ENCODE measurements at places on chromosomes 7 and 10. TPM values are rescaled to one million over a fixed set of nuclear protein-coding genes. Genes with fewer than 3 reads are reported as not detected.
A peak's percentile ranks its signal among the peaks of the same experiment; 100 is the strongest.

The CLRN3 gene
- not detected for total RNA-seq

The SERPINE1 gene
- 21.3 TPM for total RNA-seq

The NKX1-2 gene
- not detected for total RNA-seq

The NEUROG3 gene
- not detected for total RNA-seq

The TMEM72 gene
- not detected for total RNA-seq

DNA sequence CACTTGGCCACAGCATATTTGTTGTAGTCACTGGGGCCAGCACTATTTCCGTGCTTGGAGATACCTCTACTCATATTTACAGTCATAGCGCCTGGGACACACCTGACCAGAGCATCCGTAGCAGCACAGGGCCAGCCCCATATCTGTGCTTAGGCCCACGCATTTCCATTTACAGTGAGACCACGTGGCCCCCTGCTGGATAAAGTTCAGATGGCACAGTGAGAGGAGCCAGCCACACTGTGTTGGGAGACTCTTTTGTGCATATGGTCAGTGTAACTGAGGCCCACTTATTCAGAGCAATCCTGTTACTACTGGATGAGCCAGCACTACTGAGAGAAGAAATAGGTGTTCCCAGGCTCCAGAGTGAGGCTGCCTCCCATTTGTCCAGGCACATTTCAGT is 455.3 kb downstream of the REEP3 start:
- H3K27ac ChIP-seq: no peak overlapping the region
- H3K27me3 ChIP-seq: no peaks in the 10 kb centered on the region
- H3K4me3 ChIP-seq: no peak overlapping the region
- no peaks in the 10 kb centered on the region for H3K4me1 ChIP-seq
- DNase-seq: no peak

DNA sequence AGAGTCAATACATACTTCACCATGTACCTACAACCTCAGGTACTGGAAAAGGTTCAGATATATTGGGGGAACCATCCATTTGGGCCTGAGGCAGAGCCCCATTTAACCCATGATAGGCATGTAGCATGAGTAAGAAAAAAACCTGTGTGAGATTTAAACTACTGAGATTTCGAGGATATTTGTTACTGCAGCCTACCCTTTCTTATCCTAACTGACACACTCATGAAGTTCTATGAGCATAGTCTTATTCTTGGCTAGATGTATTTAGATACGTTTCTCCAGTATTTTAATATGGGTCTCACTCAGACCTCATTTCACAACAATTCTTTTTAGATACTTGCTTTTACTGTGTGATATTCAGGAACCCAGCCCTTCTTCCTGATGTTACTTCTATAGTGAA is 39.3 kb downstream of the GHRHR start:
- H3K27me3 ChIP-seq: no peaks in the 10 kb centered on the region
- H3K4me3 ChIP-seq: no peak overlapping the region
- no peak for DNase-seq
- H3K4me1 ChIP-seq: no peaks in the 10 kb centered on the region
- H3K36me3 ChIP-seq: no peaks in the 10 kb centered on the region

DNA sequence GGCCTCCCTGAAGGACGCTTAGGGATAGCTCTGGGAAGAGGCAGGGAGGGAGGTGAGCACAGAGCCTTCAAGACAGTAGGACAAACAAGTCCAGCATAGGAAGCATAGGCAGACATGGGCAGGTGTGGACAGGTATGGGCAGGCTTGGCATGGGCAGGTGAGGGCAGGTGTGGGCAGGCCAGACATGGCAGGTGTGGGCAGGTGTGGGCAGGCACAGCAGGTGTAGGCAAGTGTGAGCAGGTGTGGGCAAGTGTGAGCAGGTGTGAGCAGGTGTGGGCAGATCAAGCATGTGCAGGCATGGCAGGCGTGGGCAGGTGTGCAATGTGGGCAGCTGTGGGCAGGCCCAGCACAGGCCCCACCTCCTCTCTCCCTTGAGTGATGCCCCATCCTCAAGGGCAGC is 148.8 kb upstream of the ZMIZ1 start:
- H3K4me3 ChIP-seq: no peak overlapping the region
- no peaks in the 10 kb centered on the region for H3K27me3 ChIP-seq
- no peaks in the 10 kb centered on the region for H3K36me3 ChIP-seq
- no peak for DNase-seq

GRCh38 chr10:88794731-88795130 is 7.8 kb upstream of the LIPM start:
- no peaks in the 10 kb centered on the region for H3K36me3 ChIP-seq
- no peaks in the 10 kb centered on the region for H3K27me3 ChIP-seq
- no peak overlapping the region for H3K27ac ChIP-seq

GRCh38 chr10:124204726-124205125 is 111.3 kb upstream of the CHST15 start:
- no peaks in the 10 kb centered on the region for H3K36me3 ChIP-seq
- H3K27me3 ChIP-seq: no peaks in the 10 kb centered on the region
- no peaks in the 10 kb centered on the region for H3K4me1 ChIP-seq
- DNase-seq: no peak
- no peak overlapping the region for H3K4me3 ChIP-seq

DNA sequence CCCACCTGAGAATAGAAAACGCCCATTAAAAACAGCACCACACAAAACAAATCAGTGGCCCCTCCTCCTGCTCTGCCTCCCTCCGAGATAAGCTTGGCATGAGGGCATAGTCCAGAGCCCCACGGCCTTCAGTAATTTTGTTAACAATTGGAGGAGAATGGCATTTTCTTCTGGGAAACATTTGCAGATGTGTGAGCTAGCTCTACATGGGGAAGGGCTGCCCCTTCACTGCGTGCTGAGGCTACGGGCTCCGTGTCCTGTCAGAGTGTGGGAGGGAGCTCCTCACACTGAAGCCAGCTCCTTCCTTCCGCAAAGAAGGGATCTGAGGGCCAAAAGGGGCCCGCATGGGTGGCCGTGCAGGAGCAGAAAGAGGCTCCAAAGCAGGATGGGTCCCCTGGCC is 15.2 kb downstream of the GRK5 start:
- DNase-seq: peak; percentile 71
- no peaks in the 10 kb centered on the region for H3K36me3 ChIP-seq
- H3K4me3 ChIP-seq: peak overlapping the region; percentile 21
- peaks cover 56% of the 10 kb centered on the region for H3K4me1 ChIP-seq

- no peaks in the 10 kb centered on the region for H3K4me1 ChIP-seq
- H3K27ac ChIP-seq: no peak overlapping the region
- no peaks in the 10 kb centered on the region for H3K36me3 ChIP-seq
- H3K4me3 ChIP-seq: no peak overlapping the region
- H3K27me3 ChIP-seq: no peaks in the 10 kb centered on the region
These were observed 99.0 kb upstream of the PODXL start for GRCh38 chr7:131655447-131655846.

DNA sequence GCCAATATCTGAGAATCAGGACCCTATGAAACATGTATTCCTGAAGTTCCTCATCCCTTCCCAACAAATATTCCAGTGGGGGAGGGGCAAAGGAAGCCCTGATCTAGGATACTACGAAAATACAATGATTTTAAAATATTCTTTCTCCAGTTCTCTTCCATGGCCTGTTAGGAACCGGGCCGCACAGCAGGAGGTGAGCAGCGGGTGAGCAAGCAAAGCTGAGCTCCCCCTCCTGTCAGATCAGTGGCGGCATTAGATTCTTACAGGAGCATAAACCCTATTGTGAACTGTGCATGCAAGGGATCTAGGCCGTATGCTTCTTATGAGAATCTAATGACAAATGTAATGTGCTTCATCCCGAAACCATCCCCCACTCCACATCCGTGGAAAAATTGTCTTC is 370.8 kb downstream of the WDR11 start:
- no peaks in the 10 kb centered on the region for H3K27me3 ChIP-seq
- no peak overlapping the region for H3K27ac ChIP-seq
- no peak for DNase-seq
- H3K4me3 ChIP-seq: no peak overlapping the region
- peaks cover 3% of the 10 kb centered on the region for H3K4me1 ChIP-seq

- DNase-seq: no peak
- H3K4me1 ChIP-seq: no peaks in the 10 kb centered on the region
- H3K27ac ChIP-seq: no peak overlapping the region
- no peak overlapping the region for H3K4me3 ChIP-seq
These were observed 487.6 kb downstream of the ARL4A start for GRCh38 chr7:13174991-13175390.

DNA sequence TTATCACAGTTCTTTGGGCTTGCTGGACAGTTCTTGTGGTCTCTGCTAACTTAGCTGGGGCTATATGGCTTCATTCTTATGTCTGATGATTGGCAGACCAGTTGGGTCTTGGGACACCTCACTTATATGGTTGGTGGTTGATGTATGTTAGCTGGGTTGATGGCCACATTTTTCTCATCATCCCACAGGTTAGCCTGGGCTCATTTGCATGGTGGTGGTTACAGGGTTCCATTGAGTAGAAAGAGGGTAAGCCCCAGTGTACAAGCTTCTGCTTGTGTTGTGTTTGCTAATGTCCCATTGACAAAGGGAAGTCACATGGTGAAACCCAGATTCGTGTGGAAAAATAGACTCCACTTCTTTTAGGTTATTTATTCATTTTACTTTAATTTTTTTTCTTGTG is 40.6 kb downstream of the TMEM60 start:
- H3K4me3 ChIP-seq: no peak overlapping the region
- H3K36me3 ChIP-seq: no peaks in the 10 kb centered on the region
- H3K27me3 ChIP-seq: no peaks in the 10 kb centered on the region
- DNase-seq: no peak
- H3K27ac ChIP-seq: no peak overlapping the region

DNA sequence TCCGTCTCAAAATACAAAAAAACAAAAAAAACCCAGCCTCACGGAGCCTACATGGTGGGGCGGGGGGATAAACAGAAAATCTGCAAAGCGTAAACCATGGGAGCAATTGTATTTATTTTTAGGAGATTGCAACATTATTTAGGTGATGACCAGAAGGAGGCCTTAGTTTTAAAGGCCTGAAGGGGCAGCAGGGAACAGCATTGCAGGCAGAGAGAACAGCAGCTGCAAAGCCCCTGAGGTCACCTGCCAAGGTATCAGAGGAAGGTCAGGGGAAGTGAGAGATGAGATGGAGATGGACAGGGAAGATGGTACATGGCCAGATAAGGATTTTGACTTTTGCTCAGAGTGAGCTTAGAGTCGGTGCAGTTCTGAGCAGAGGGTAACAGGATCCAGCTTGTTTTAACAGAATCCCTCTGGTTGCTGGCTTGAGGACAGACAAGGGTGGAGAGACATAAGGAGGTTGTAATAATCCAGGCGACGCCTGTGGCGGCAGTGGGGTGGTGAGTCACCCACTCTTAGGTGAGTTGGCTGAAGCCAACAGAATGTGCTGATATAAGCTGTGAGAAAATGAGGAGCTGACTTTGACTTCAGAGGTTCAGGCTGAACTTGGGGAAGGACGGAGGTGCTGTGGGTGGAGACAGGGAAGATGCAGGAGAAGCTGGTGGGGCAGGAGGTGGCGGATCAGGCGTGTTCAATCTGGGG is 82.3 kb upstream of the GTF2I start:
- no peak overlapping the region for H3K27ac ChIP-seq
- peaks cover 4% of the 10 kb centered on the region for H3K36me3 ChIP-seq
- DNase-seq: no peak
- H3K4me3 ChIP-seq: no peak overlapping the region
- no peaks in the 10 kb centered on the region for H3K27me3 ChIP-seq

DNA sequence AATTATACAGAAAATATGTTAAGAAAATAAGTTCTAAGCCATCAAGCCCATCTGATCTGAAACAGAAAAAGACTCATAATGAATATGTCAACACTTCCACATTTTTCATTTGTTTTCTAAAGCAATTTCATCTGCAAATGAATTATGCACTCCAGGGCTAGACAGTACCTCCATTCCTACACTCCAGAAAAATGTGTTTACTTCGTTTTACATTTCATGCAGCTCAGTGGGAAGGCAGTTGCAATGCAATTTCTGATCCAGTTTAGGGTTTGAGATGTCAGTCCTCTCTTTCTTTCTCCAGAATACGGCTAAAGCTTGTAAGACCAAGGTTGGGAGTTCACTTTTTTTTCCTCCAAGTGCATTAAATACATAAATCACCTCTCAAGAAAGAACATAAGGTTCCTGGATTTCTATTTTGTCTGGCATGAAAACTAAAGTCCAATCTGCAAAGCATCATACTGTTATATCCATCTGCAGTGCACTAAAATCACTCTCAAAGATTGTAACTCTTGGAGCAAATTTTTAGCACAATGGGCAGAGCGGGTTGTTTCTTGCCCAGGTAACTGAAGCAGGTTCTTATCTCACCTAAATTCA is 348.8 kb upstream of the C7orf33 start:
- no peak overlapping the region for H3K27ac ChIP-seq
- no peaks in the 10 kb centered on the region for H3K27me3 ChIP-seq
- H3K36me3 ChIP-seq: no peaks in the 10 kb centered on the region
- H3K4me3 ChIP-seq: no peak overlapping the region
- DNase-seq: no peak

DNA sequence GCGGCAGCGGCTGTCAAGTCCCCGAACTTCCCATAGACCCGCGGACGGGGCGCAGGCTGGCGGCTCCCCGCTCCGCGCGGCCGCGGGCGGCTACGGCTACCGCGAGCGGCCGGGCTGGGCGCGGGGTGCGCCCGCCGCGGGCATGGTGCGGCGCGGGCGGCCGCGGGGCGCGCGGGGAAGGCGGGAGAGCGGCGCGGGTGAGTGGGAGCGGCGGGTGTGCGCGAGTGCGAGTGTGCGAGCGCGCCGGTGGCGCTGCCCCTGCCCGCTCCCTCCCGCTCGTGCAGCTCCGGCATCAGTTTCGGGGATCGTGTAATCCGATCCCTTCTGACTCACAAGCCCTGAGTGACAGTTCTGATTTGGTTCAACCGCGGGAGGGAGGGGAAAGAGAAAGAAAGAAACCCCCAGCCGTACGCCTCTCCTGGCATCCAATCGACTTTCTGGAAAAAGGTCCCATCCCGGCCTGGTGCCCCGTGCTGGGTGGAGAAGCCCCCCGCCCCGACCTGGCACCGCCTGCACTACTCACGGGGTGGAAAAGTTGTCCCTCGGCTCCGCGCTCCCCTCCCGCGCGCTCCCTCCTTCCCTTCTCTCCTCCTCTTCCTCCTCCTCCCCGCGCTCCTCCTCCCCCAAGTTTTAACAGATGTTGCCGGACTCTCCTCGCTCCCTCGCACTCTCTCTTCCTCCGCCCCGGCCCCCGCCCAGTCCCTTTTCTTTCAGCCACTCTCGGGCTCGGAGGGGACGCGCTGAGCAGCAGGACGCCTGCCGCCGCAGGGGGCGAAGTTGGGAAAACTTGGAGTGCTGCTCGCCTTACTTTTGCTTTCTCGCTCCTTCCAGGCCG is at the start of gene GLI3:
Gene GLI3, minus strand, starts transcription at position 234 of the 835 bp plus-strand sequence. CDS start 13,956 bp downstream, outside the sequence.
- H3K27me3 ChIP-seq: no peaks in the 10 kb centered on the region

DNA sequence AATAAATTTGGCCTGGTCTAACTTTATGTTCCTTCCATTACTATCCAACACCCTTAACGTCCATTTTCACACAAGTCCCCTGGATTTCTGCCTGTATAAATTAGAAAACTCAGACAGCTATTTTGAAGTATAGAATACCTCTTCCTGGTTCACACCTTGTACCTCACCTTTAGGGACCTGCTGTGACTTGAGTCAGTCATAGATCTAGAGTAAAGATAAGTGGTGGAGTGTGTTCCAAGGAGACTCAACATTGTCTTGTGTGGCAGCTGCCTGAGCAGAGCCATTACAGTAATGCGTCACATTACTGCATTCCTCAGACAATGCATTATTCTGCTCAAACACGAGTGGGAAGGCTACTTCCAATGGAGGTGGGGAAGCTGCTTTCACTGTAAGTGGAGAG is 513.9 kb downstream of the ADRA2A start:
- no peaks in the 10 kb centered on the region for H3K36me3 ChIP-seq
- H3K4me1 ChIP-seq: no peaks in the 10 kb centered on the region
- no peaks in the 10 kb centered on the region for H3K27me3 ChIP-seq
- no peak overlapping the region for H3K27ac ChIP-seq
- no peak for DNase-seq

- no peak overlapping the region for H3K27ac ChIP-seq
- no peaks in the 10 kb centered on the region for H3K27me3 ChIP-seq
- DNase-seq: no peak
- H3K4me1 ChIP-seq: peaks cover 9% of the 10 kb centered on the region
- H3K4me3 ChIP-seq: no peak overlapping the region
These were observed 35.3 kb upstream of the ZRANB1 start for GRCh38 chr10:124906551-124907001.
